Spinal cord (tissue), 10 donors: ENCODE measurements at places on chromosomes 1 and 21.

DNA sequence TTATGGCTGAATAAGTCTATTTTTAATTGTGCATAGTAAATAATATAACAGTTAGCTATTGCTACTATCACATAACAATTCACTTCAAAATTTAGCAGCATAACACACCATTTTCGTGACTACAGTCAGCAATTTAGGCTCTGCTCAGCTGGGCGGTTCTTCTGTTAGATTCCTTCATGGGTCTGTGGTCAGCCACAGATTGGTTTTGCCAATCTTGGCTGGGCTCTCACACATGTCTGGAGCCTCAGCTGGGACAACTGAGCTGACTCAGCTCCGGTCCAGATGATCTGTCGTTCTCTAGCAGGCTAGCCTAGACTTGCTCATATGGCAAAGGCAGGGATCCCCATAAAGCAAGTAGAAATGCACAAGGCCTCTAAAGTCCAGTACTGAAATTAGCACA, 15.1 kb upstream of the CDC42BPA start:
- DNase-seq, result no peak

DNA sequence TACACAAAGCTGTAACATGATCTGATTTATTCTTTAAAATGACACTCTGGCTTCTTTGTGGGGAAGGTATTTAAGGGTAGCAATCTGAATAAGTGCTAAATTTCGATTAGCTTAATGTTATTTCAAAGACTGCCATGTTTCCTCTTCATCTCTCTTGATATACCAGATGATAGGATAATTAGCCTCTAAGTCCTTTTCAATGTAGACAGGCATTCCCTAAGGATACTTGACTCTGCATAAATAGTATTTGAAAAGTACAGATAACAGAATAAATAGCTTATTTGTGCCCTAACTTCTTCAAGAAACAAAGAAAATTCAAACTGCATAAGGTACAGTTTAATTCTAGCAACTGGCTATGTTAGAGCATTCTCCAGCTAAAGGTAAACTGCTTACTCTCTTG, 46.2 kb downstream of the ARHGAP29 start:
- no peak for DNase-seq

- DNase-seq, result no peak
Observed at GRCh38 chr21:45123440-45123839, 49.1 kb downstream of the ADARB1 start.

DNA sequence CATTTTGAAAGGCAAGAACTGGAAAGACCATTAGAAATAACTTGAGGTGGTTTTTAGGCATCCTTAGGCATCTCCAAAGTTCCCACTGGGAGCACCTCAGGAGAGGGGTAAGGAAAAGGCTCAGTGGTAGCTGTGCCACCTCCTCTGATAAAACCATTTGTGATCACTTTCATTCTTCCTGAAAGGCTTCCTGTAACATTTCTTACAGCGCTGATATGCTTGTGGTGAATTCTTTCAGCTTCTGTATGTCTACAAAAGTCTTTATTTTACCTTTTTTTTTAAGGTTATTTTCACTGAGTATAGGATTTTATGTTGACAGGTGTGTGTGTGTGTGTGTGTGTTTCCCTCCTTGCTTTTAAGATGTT, 54.8 kb downstream of the VANGL2 start:
- DNase-seq, result no peak

DNA sequence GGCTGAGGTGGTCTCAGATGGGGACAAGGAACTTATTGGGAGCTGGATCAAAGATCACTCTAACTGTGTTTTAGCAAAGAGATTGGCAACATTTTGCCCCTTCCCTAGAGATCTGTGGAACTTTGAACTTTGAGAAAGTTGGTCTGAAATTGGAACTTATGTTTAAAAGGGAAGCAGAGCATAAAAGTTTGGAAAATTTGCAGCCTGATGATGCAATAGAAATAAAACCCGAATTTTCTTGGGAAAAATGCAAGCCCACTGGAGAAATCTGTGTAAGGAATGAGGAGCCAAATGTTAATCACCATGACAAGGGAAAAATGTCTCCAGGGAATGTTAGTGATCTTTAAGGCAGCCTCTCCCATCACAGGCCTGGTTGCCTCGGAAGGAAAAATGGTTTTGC, 17.2 kb downstream of the CFH start:
- DNase-seq, result no peak

DNA sequence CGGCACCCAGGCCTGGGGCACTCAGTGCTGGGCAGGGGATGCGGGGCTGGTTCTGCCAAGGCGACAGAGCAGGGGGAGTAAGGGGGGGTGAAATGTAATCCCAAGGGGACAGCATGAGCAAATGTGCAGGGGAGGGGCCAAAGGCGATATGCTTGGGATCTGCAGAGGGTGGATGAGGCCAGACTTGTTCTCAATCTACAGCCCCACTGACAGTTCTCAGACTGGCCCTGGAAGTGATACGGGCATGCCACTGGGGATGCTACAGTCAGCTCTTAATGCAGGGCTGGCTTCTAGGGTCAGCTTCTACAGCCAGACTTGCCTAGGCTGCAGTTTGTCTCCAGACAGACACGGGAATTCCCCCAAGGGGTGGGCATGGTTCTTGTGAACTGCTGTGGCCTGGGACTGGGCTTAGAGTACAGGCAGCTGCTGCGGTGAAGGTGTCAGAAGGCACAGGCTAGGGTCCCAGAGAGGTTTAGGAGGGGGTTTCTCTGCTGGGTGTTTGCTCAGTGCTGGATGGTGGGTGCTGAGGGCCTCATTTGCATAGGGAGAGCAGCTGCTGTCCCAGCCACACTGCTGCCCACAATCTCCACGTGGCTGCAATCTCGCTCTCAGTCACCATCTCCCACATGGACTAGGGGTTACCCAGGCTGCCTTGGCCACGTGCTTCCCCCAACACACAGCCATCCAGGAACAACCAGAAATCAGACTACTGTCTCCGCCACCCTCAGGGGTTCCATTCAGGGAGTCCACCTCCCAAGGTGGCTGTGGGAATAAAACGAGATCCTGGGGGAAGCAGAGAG, 190.1 kb downstream of the HIVEP3 start:
- DNase-seq, result no peak

GRCh38 chr1:229509576-229509975, 1.4 kb upstream of the NUP133 start:
- DNase-seq, result no peak

GRCh38 chr1:182189535-182190066, 128.1 kb upstream of the ZNF648 start:
- DNase-seq, result no peak

DNA sequence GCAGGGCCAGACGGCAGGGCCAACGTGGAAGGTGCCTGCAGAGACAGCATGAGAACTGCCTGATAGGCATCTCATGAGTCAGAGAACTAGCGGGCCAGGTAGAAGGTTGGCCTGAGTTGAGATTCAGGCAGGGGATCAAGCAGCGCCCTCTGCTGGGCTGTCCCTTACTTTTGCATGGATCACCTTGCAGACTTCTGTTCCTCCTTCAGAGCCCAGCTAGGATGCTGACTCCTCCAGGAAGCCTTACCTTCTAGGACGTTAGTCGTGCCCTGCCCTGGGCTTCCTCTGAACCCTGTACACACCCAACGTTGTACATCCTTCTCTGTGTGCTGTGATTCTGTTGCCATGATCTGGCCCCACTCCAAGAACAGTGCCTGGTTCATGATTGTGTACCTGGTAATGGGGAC, 231.3 kb upstream of the VAMP3 start:
- DNase-seq, result no peak

DNA sequence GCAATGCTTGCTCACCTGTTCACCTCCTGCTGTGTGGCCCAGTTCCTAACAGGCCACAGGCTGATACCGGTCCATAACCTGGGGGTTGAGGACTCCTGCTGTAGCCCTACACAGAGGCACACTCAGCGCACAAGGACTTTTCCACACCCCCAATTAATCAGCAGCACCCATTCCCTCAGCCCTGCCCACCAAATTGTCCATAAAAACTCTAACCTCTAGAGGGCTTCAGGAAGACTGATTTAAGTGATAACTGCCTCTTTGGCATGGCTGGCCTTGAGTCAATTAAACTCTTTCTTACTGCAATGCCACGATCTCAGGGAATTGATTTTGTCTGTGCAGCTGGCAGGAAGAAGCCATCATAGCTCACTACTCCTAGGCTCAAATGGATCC, 71.3 kb upstream of the MUTYH start:
- no peak for DNase-seq

GRCh38 chr1:227541796-227542152, 21.6 kb upstream of the ZNF678 start:
- DNase-seq, result no peak

DNA sequence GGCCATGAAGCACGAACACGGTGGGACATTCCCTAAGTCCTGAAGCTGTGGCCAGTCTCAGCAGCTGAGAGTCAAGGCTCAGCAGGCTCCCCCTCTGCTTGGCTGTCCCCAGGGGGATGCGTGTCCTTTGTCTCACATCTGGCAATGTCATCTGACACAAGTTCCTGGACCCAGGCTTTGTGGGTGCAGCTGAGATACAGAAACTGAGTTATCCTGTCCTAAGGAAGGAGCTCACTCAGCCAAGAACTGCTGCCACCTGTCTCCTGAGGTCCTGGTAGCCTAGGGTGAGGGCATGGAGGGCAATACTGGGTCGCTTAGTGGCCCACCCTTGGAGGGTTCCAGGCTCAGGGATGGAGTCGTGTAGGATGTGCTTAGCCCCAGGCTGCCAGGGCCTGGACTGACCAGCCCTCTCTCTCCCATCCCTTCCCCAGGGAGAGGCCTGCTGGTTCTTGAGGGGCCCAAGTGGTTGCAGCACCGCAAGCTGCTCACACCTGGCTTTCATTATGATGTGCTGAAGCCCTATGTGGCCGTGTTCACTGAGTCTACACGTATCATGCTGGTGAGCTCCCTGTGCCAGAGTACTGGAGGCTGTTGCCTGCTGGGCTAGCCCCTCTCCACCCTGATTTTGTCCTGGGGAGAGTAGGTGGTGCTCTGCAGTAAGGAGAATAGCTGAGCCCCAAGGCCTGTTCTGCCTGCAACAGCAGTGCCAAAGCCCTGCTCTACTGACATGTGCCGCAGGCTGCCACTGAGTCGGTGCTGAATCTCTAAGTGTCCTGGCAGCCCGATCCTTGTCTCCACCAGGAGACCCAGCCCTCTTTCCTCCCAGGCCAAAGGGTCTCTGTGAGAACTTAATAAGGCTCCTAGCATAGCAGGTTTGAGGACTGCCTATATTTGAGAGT, 13.5 kb downstream of the CYP4B1 start:
- no peak for DNase-seq

DNA sequence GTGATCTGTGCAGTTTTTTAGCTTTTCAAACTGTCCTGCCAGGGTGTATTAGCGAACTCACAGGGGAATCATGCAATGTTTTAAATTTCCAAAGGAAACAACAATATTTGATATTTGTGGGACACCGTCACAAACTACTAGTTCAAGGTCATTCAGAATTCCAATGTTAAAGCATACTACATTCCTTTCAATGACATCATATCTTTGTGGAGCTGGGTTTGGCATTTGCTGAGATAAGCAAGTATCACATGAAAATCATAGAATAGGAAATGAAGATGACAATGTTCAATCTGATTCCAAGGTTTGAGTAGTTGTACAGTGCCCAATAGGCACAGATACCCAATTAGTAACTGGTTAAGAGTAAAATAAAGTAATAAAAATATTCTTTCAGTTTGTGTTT, 35.6 kb downstream of the NUF2 start:
- DNase-seq, result no peak

- DNase-seq, result no peak
Observed at GRCh38 chr1:24896596-24897262, 33.3 kb downstream of the RUNX3 start.

DNA sequence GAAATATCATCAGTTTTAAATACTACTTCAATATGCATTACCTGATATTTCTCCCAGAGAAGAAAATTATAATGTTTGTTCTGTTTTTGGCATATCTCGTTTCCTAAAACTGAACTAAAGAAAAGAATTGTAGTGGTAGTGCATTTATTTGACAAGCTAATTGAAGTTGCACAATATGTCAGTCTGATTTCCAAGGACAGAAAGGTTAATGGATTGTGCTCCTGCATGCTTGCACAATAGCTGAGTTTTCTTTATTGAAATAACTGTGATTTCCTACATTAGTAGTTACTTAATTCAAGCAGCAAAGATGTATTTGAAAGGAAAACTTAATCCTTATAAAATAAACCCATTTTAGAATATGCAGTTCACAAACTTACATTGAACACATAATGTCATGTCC, 2047.7 kb downstream of the NCAM2 start:
- DNase-seq, result no peak

- DNase-seq, result peak; percentile 17
Observed at GRCh38 chr21:34280389-34280795, 83.4 kb upstream of the KCNE2 start.

- DNase-seq, result no peak
Observed at GRCh38 chr1:153585006-153585405, 19.4 kb upstream of the S100A2 start.

- no peak for DNase-seq
Observed at GRCh38 chr1:241773991-241774390, 74.0 kb upstream of the EXO1 start.

GRCh38 chr1:147062956-147063355, 109.3 kb downstream of the PRKAB2 start:
- no peak for DNase-seq

GRCh38 chr1:32180186-32181060, 948 bp downstream of the TXLNA start:
- no peak for DNase-seq

DNA sequence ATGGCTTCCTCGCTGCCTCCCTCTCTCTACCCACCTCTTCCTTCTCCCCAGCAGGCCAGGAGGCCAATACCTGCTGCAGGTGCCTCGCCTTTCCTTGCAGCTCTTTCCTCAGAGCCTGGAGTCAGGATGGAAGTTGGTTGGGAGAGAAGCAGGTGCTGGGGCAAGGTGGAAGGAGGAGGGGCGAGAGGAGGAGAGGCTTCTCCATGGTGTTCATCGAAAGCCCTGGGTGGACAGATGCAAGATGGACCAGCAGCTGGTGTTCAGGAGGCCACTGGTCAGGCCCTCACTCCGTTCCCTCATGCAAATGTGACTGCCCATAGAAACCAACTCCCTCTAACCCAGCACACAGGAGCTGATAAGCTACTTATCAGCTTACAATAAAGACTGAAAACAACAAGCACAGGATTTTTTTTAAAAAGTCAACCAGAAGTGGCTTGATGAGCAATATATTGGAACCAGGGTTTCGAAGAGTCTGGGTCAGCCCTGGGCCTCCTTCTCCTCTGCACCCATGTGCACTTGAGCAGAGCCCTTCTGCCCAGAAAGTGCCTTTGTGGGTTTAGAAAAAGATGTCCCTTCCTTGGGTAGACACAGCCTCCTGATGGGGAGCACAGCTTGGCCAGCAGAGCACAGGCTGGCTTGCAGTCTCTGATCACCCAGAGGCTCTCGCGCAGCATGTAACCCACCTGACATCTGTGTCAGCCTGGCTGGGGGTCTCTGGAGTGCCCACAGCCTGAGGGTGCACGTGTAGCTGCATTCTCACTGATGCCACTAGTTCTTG, 16.6 kb upstream of the GSTM4 start:
- DNase-seq, result no peak

GRCh38 chr1:155034318-155035208, 939 bp downstream of the DCST1 start:
- no peak for DNase-seq

GRCh38 chr1:193070942-193071341, 11.5 kb downstream of the RO60 start:
- no peak for DNase-seq
